PC-9 (cell line): ENCODE measurements at places on chromosomes 3 and 15. TPM values are rescaled to one million over a fixed set of nuclear protein-coding genes. Genes with fewer than 3 reads are reported as not detected.

DNA sequence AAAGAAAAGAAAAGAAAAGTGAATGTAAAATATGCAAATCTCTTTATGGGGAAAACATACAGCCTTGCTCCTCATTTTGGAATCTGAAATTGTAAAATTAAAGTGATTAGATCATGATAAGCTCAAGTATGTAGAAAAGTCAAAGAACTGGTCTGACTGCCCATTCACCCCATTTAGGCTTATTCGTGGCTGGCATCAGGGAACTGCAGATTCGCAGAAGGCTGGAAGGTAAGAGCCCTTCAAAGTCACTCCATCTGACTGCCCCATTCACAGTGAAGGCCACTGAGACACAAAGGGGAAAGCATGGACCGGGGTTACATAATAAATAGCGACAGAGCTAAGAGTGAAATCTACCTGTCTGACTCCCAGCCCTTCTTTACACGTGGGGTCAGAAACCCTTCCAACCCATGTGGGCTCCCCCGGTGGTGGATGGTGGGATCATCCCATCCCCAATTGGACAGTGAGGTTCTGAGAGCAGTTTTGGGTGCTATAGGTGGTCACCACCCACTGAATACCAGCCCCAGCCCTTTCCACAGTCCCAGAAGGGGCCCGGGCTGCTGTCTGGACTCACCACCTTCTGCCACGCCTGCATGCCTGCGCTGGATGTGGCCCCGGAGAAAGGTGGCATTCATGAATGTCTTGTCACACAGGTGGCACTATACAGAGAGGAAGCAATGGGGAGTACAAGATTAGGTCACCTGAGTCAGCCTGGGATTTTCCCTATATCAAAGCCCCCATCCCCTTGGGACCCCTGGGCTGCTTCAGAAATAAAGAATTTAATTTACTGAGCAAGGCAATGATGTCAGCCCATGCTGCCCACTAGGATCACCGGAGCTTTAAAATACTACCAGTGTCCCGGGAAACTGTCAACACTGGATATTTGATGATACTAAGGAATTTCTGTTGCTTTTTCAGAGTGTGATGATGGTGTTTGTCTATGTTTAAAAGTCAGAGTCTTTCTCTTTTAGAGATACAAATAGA is 17.9 kb downstream of the DZIP1L start:
- no peaks in the 10 kb centered on the region for H3K27me3 ChIP-seq
- H3K27ac ChIP-seq: peak overlapping the region; percentile 17; the same call in 1 of the 2 replicates
- H3K4me3 ChIP-seq: 0 out of 2 replicates have a peak overlapping the region, but pooled peaks have one; percentile 26
- no peaks in the 10 kb centered on the region for H3K36me3 ChIP-seq
- peaks cover 40% of the 10 kb centered on the region for H3K4me1 ChIP-seq
- DNase-seq: no peak

The IMPG2 gene
- 0.05 and 0.11 TPM in 2 replicates for total RNA-seq

The C2CD4A gene
- total RNA-seq: 0.09 TPM in 1 of 2 replicates, not detected in the other

The FAM107A gene
- total RNA-seq: not detected in 2 replicates
